Stimulated activated CD4-positive, alpha-beta T cell treated with anti-CD3 and anti-CD28 coated beads, Interleukin-1b, Interleukin-23, amount 100 ng/mL, for 1 hour (primary cell): ENCODE measurements at places on chromosomes 7 and 10.

DNA sequence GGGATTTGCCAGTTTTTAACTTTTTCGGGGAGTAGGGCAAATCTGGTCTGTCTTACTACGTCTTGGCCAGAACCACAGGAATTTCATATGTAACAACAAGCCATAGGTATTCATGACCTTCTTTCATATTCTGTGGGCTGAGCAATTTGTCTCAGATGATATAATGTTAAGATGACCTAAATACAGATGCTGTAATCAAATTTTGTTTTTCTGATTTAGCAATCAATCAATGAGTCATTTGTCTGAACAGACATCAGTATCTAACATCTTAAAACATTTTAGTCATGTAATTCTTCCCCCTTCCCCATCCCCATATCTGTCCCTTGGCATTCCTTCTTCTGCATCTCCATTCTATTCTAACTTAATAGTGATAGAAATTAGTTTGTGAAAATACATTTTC lies 24.8 kb upstream of the NME8 start:
- DNase-seq = no peak

DNA sequence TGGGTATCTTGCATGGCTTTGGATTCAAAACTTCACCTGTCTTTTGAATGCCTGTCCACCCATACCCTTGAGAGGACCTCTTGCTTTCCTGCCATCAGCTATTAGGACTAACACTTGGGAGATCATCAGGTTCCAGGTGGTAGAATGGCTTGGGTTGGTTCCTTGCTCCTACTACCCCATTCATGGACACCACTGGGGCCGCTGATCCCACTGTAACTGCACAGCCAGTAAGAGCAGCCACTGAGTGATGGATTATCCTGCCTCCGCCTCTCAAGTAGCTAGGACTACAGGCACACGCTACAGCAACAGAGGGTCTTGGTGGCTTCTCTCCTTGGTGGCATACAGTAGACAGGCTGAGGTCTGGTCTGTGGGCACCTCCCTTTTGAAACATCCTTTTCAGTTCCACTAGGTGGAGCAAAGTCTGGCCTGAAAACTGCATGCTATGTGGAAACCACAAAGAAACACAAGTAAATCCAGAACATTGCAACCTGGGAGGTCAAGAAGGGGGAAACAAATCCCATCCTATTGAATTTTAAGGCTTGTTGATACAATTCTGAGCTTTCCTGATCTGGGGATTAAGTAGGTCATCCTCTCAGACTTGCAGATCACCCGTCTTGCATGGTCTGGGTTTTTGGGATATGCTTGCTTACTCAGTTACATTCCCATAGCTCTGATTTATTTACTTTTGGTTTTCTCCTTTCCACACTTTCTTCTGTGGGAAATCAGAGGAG lies 9.4 kb downstream of the WBP1L start:
- DNase-seq = no peak

GRCh38 chr7:139648941-139649425 lies 125.5 kb downstream of the CLEC2L start:
- no peak for DNase-seq

DNA sequence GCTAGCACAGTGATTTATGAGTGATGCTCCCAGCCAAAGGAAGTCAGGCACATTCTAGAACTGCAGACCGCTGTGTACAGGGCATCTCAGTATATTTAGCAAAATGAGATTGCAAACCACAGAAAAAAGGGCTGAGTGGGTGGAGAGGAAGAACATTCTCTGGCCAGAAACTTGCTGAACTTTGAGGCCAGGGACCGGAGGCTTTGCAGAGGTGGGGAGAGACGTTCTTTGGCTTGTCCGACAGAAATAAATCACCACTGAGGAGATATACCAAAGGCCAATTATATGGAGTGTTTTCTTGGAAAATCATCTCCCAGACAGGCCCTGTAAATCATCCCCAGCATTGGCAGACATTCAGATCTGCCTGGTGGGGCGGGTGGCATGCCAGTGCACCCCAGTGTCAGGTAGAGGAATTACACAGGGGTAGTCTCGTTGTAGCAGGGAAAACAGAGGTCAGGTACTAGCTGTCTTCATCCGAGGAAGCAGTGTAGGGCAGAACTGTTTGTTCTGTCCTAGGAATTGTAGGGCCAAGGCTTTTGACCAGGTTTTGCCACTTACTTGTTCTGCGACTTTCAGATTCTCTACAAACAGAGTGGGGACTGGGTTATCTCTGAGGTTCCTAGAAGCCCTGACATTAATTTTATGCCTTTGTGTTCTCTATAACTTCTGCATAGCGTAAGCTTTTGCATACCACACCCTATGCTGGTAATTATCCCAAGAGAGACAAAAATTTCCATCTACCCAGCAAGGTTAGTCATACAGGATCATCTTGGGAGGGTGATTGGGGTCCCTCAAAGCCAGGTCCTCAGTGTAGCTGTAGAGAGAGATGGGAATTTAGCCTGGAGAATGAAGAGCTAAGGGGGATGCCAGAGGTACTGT lies 655.6 kb downstream of the LRMDA start:
- DNase-seq = no peak

GRCh38 chr7:26705567-26705966 lies 158.8 kb downstream of the SKAP2 start:
- DNase-seq = no peak

GRCh38 chr7:39407137-39407536 lies 159.1 kb upstream of the YAE1 start:
- DNase-seq = no peak

GRCh38 chr10:62819141-62819920 lies 3.2 kb upstream of the EGR2 start:
- no peak for DNase-seq

- DNase-seq = no peak
These were observed 186.0 kb downstream of the SEMA3D start for GRCh38 chr7:85000735-85001350.

- no peak for DNase-seq
These were observed 40.7 kb upstream of the SDK1 start for GRCh38 chr7:3260401-3260715.

GRCh38 chr7:50363327-50364060 lies 59.0 kb downstream of the IKZF1 start:
- DNase-seq = no peak

- DNase-seq = no peak
These were observed 34.1 kb downstream of the PRKG1 start for GRCh38 chr10:51108406-51108805.

DNA sequence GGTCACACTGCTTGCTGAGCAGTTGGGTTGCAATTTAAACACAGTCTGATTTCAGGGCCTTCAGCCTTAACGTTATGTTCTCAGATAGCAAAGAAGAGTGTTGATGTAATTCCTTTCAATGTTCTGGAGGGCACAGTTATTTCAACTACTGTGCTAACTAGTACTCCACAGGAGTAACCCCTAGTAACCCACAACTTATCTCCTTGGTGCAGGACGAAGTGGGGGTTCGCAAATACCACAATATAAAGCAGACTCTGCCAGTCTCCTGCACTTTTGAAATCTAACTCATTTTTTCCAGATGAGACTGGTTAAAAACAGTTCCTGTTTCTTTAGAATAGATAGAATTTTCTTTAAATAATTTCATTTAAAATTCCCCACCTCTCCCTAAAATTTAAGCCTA lies 47.1 kb upstream of the NCAPG2 start:
- no peak for DNase-seq
